ENCODE measurements at places on chromosomes 4 and X. TPM values are rescaled to one million over a fixed set of nuclear protein-coding genes. Genes with fewer than 3 reads are reported as not detected.

Gene COX7B2
- total RNA-seq = not detected

Gene NAP1L5
- total RNA-seq = 1.9 TPM

Gene TFE3
- total RNA-seq = 49.2 TPM

Gene ADH1A
- not detected for total RNA-seq

All from A549 treated with CpdA at 1 μM for 4 hours (cell line).